AG04450 (cell line): ENCODE measurements at places on chromosomes 6 and 20.

GRCh38 chr6:166004471-166004870 is 163.2 kb downstream of the TBXT start:
- DNase-seq, result no peak

- no peak for DNase-seq
Measured at GRCh38 chr6:43077981-43078511, 1.9 kb downstream of the PTK7 start.

DNA sequence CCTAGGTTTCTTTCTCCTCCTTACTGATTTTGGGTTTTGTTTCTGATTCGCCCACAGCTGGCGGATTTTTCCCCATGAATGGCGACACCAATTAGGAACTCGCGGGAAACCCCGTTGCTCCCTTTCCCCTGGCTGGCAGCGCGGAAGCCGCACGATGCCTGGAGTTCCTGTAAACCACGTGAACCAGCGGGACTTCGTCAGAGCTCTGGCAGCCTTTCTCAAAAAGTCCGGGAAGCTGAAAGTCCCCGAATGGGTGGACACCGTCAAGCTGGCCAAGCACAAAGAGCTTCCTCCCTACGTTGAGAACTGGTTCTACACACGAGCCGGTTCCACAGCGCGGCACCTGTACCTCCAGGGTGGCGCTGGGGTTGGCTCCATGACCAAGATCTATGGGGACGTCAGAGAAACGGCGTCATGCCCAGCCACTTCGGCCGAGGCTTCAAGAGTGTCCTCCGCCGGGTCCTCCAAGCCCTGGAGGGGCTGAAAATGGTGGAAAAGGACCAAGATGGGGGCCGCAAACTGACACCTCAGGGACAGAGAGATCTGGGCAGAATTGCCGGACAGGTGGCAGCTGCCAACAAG is 3.2 kb upstream of the SEC23B start:
- DNase-seq, result no peak

- no peak for DNase-seq
Measured at GRCh38 chr6:15368186-15368585, 122.3 kb downstream of the JARID2 start.

GRCh38 chr6:131231103-131231502 is 95.8 kb downstream of the AKAP7 start:
- no peak for DNase-seq

- DNase-seq, result no peak
Measured at GRCh38 chr6:108744244-108744972, 103.8 kb upstream of the ARMC2 start.

DNA sequence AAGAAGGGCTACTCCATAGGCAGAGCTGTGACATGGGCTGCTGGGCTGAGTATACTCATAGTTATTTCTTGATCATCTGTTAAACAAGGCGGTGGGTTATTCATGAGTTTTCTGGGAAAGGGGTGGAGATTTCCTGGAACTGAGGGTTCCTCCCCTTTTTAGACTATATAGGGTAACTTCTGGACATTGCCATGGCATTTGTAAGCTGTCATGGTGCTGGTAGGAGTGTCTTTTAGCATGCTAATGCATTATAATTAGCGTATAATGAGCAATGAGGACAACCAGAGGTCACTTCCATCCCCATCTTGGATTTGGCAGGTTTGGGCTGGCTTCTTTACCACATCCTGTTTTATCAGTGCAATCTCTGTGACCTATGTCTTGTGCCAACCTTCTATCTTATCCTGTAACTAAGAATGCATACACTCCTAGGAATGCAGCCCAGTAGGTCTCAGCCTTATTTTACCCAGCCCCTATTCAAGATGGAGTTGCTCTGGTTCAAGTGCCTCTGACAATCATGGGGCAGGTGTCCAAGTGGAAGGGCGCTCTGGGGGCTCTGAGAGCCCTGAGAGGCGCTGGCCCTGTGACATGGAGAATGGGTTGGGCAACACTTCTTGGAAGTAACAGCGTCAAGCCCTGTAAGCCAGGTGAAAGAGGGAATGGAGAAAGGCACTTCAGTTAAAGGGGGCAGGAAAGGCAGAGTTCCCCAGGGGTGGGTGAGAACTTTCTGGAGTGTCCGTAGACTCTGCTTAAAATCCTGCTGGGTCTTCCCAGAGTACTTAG is 354.2 kb upstream of the SULF2 start:
- no peak for DNase-seq

GRCh38 chr6:114998492-114998891 is 655.7 kb upstream of the HS3ST5 start:
- no peak for DNase-seq

DNA sequence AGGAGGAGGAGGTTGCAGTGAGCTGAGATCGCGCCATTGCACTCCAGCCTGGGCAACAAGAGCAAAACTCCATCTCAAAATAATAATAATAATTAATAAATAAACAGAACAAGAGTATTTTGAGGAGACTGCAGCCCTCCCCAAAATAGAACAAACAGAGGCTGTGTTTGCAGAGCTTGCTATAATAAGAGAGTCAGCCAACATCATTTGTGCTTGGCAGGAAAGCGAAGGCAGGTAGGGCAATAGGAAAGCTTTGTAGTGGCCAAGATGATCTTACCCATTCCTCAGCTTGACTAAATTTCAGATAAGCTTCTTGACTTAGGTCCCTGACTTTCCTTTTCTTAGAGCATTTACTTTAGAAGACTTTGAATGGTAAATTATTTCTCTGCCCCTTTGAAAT is 6.7 kb downstream of the C6orf141 start:
- no peak for DNase-seq

DNA sequence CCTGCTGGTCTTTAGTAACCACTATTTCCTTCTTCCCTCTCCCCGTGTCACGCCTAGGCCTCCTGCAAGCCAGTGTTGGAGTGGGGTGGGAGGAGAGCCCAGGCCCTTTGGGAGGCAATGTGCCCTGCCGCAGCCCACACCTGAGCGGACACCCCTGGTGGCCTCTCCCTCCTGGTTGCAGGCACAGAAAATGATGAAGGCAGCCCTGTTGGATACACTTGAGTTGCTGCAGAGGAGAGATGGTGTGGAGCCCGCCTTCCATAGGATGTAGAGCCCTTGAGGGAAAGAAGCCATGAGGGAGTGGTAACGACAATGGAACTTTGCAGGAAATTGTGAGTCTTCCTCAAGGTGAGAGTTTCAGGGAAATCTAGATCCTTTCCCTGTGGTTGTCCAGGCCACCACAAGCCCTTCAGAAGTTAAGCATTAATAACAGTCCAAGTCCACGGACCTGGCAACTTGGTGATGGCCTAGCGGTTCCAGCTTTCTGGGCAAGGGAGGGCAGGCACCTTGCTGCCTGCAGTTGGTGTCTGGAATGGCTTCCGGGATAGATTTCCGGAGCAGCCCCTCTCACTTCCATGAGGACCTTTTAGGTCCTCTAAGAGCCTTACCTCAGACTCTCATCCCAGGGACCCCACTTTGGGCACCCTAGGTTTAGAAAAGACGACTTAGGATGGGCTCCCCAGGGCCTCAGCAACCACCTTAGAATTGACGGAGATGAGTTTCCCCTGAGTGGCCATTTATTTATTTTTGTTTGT is 67.3 kb upstream of the NXT1 start:
- DNase-seq, result no peak

GRCh38 chr6:66533921-66534404 is 826.9 kb upstream of the EYS start:
- no peak for DNase-seq

GRCh38 chr6:87334683-87335082 is 5.6 kb upstream of the GJB7 start:
- DNase-seq, result no peak

GRCh38 chr20:44110816-44111568 is 76.0 kb downstream of the JPH2 start:
- no peak for DNase-seq

GRCh38 chr20:50182346-50182745 is 8.3 kb upstream of the CEBPB start:
- no peak for DNase-seq

DNA sequence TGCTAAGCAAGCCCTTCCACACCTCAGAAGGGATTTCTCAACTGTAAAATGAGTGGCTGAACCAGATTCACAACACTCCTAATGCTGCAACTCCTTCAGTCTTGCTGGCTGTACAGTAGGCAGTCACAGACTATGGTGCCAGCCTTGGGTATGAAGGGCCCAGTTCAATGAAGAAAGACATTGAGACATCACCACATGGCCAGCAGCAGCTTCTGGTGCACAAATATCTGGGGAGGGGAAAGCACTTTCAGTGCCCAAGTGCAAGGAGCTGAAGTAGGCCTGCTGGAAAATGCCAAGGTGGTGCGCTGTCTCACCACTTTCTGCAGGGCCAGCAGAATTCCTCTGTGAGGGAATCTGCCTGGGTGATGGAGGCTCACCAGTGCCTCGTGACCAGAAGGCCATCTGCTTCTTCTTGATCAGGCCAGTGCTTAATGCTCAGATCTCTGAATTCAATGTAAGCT is 1.8 kb downstream of the PLA2G7 start:
- no peak for DNase-seq

DNA sequence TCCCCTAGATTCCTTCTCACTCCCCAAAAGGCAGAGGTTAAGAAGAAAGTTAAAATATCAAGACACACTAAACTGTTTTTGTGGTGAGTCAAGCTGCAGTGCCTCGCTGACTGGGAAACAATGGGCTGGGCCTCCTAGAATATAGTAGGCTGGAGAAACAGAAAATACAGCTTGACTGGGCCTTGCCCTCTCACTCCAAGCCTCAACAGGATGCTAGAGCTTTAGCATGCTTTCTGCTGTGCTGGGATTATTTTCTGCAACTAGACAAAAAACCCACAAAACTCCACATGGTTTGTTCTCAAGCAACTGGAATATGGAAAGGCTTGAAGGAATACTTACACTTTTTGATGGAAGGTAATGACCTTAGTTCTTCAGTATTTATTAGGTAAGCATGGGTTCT is 27.9 kb downstream of the FOXO3 start:
- no peak for DNase-seq

DNA sequence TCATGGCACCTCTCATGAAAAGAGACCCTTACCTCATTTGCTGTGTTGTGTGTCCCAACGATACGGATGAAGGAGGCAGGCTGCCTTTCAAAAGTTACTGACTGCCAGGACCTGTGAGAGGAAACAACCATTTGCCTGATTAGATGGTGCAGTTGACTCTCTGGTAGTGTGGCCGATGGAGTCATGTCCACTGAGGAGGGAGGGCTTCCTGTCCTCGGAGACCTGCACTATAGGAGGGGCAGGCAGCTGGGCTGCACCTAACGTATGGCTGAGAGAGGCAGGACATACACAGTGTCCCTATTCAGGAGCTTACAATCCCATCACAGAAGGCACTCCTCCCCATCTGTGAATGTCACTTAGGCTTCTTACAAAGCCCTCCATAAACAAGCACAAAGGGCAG is 373.0 kb downstream of the ZFAND3 start:
- DNase-seq, result no peak

DNA sequence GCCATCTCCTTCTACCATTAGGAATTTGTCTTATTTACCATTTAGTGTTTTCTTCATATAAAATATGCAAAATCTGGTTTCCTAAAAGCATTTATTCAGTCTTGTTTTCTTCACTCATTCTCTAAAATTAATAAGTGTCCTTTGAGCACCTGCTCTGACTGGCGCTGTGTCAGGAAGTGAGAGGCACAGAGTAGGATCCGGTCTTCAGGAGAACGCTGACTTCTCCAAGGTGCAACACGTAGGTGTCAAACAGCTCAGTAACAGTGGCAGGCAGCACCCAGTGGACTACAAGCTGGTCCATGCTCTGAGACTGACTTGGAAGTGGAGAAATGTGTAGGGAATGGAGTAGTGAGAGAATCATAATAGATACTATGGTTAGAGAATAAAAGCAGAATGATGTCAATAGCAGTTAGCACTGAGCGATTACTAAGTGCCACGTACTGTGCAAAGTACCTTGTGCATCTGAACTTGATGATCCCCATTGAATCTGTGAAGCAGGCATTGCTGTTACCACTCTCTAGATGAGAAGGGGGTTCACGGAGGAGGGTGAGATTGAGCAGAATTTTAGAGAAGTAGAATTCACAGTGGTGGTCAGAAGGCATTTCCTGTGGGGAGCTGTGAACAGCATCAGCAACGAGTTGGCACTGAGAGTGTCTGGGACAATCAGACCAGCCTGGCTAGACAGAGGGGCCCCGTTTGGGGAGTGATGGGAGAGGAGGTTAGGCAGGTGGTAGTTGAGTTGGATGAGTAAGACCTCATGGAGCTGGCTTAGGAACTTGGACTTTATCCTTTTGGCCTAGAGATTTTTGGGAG is 569.8 kb downstream of the QKI start:
- DNase-seq, result no peak

GRCh38 chr6:147567141-147567805 is 58.8 kb downstream of the SAMD5 start:
- DNase-seq, result no peak

DNA sequence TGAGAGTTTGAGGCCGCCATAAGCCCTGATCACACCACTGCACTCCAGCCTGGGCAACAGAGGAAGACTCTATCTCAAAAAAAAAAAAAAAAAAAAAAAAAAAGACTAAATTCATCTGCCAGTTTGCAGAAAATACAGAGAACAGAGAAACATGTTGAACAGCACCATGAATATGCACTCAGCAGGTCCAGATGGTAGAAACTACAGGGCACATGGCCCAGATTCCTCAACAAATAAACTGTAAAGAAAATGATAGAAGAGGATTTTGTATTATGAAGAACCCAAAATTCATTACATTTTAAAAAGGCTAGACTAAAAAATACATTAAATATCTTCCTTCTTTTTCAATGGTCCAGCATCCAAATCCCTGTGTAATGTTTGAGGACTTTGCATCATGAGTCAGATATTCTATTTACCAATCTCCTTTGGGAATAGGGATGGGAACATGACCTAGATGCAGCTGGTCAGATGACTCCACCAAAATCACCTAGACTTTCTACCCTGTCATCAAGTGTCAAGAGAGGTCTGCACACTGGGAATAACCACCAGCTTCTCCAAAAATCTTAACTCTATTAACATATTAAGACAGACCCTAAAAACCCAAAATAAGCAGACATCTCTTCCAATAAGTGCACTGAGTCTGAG is 189.1 kb upstream of the TCF21 start:
- DNase-seq, result no peak

DNA sequence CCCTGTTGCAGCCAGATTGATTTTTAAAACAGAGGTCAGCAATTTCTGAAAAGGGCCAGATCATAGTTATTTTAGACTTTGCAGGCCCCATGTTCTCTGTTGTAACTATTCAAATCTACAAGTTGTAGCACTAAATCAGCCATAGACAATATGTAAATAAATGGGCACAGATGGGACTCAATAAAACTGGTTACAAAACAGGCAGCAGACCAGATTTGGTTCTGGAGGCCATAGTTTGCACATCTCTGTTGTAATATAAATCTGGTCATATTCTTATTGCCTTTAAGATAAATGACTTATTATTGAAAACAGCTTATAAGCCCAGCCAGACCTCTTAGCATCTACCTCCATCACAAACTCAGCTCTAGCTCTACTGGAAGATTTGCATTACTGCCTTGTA is 114.0 kb upstream of the ARG1 start:
- no peak for DNase-seq
